ENCODE measurements at places on chromosomes 1 and 21.
A peak's percentile ranks its signal among the peaks of the same experiment; 100 is the strongest.

GRCh38 chr1:210144736-210145135 is 87.9 kb upstream of the SERTAD4 start:
- DNase-seq, result no peak

DNA sequence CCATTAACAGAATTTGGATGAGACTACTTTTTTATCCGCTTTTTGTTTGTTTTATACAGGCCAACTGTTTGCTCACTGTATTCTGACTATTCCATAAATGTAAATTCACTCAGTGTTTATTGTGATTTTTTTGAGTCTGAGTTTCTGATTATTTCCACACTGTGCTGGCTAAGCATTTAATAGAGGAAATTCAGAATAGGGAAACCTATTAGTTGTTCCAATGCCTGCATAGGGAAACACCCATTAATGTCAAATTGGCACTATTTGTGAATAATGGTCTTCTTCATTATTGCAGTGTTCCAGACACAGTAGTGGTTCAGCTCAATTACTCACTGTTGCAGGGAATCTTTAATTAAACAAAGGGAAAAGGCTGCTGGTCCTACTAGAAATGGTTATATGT is 174.7 kb upstream of the SGIP1 start:
- DNase-seq, result no peak

DNA sequence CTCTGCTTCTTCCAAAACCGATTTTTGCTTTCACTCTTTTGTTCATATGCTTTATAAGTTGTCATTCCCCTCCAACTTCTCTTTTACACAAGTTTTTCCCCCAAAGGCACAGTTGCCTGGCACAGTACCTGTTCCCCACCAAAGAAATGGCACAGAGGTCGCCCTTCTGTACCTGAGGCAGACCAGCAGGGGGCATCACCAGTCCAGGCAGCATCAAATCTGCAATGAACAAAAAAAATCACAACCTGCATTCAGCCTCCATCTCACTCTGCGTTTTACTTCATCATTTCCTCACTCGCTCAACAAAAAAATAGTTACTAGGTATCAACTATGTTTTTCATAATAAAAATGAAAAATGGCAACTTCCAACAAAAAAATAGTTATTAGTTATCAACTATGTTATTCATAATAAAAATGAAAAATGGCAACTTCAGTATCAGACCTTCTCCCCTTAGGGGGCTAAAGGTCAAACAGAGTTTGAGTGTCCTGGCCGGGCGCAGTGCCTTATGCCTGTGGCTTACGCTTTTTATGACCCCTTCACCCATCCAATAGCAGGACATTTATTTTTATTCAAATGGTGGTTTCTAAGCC is 4.1 kb downstream of the EIF2D start:
- peak; percentile 66 for DNase-seq

DNA sequence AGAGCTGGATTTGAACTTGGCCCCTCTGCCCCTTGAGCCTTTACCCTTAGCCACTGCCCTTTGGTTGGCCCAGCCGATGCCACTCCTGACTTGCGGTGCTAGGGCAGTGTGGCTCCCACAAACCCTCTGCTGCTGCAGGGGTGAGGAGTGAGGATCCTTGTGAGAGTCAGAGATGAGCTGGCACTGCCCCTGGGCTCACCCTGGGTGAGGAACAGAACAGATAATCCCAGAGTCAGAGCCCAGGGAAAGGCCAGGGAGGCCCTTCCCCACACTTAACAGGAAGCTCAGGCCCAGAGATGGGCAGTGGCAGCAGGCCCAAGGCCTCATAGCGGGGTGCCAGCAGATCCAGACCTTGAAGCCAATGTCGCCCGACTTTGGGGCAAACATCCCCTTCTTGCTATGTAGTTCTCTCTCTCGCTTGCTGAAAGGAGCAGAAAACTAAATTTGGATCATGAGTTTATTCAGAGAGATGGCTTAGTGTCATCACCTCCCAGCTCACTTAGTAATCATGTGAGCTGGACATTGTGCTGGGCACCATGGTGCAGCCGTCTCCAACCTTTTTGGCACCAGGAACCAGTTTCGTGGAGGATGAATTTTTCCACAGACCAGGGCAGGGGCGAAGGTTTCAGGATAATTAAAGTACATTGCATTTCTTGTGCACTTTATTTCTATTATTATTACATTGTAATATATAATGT is 81.4 kb downstream of the IGSF21 start:
- DNase-seq, result no peak

- peak; percentile 99 for DNase-seq
Observed at GRCh38 chr1:151165738-151166504, at the start of the genes LYSMD1 and SCNM1. Gene LYSMD1 (minus strand): TSS chr1:151165902. CDS start chr1:151165258, 644 bp downstream. Gene SCNM1 (plus strand): TSS chr1:151166144. CDS start chr1:151166153, 9 bp downstream.

- DNase-seq, result no peak
Observed at GRCh38 chr1:2866422-2867086, 65.1 kb upstream of the TTC34 start.

DNA sequence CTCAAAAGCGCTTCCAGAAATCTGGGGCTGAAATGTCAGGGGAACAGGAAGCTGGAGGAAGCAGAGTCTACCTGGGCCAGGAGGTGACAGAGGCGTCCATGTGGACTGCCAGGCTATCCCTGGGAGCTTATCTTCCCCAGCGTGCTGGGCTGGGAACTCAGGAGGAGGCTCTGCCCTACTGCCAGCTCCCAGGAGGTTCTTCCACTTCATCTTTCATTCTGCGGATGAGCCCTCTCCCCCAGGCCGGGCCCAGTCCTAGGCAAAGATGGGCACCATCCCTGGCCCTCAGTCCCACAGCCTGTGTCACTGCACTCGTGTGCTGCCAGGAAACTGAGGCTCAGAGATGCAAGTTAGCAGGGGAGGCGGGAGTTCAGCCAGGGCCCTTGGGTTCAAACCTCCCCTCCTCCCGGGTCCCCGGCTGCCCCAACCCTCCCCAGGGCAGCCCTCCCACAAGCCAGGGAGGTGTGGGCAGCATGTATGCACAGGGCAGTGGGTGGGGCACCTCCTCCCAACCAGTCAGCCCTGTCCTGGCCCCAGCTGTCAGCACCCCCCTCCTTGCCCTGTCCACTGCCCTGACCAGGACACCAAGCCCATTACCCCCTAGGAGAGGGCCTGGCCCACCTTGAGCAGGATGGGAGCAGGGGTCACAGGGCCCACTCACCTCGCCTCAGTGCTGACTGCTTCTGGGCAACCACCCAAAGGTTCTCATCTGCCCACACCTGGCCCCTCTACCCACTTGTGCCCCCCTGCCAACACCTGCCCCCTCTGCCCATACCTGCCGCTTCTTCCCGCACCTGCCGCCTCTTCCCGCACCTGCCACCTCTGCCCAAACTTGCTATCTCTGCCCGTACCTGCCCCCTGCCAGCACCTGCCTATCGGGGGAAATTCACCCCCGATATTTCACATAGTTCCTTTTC is 226.0 kb downstream of the NPHP4 start:
- no peak for DNase-seq

DNA sequence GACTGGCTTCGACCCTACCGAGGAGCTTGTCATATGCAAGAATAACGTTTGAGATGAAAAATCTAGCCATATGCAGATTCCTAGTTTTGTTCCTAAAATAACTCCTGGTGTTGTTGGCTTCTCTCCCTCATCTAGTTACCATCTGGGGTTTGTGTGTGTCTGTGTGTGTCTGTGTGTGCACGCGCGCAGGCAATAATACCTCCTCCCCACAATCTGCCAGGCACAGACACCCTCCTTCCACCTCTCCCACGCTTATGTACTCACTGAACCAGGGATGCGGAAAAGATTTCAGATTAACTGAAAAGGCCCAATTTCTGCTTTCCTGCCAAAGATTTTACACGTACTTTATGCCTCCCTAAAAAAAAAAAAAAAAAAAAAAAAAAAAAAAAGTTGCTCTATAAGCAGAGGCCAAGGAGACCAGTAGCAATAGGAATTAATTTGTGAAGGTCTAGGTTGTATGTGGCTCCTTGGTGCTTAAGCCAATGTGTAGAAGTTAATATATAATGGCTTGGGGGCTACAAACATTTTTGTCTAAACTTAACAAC is 452.7 kb downstream of the NUF2 start:
- no peak for DNase-seq

DNA sequence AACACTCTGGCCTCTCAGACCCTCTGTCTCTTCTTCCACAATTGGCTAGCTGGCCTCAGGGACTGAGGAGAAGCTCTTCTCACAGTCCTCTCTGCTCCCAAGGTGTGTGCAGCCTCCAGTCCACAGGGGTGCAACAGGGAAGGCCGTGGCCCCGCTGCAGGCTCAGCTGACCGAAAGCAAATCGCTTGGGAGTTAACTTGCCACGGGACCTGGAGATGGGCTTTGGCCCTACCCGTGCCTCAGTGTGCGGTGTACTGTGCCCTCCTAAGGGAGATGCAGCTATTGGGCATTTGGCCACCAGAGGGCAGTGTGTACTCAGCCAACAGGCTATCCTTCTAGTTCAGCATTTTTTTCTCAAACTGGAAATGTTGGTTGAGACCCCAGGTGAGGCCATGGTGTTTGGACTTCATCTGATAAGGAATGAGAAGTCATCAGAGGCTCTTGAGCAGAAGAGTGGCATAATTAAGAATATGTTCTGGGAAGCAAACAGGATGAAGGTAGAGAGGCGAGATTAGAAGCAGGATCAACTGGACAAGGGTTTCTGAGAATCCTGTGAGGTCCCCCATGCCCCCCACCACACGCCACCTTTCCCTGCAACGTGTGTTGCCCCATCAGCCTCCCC is 42.5 kb upstream of the TMEM125 start:
- peak; percentile 79 for DNase-seq

DNA sequence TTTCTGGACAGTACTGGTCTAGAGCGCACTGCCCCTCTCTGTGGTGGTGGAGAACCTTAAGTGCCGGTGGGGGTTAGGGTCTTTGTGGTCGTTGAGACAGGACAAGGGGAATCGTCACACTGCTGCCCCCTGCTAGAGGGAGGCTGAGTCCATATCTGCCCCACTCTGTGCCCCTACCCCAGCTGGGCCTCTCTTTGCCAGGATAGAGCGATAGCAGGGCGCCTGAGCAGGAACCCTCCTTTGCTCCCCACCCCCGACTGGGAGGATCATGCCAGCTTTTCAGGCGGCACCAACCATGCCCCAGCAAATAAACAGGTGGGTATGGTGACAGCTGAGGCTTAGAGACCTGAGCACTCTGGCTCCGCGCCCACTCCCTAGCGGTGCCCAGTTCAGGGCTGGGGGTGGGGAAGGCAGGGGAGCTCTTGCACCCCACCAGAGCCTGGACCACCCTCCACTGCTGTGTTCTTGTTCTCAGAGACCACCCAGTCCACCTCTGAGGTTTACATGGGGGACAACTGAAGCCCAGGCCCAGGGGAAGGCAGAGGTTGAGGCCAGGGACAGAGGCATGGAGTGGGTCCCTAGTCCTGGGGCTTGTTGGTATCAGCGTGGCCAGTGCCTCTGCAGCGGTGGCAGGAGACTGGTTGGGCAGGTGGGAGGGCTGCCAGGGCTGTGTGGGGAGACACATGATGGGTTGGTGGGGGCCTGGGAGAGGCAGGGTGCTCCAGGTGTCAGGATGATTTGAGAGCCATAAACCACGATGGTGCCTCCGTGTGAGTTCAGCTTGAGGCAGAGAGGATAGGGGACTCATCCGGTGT is 1.6 kb downstream of the PADI2 start:
- DNase-seq, result no peak

DNA sequence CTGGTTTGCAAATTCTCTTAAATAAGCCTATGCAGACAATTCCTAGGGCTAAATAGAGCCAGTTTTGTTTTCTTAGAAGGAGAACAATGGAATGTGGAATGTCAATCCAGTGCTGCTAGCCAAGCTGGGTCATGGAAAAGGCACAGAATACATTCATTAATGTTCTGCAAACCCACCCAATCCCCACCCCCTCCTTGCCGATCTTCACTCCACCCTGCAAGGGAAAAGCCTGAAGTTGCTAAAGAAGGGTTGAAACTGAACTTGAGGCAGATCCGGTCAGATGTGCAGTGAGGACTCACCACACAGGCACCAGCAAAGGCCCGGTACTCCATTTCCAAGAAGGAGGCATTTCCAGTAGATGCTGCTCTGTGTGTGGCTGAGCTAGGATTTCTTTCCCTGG is 179.6 kb downstream of the PLPP3 start:
- DNase-seq, result no peak

GRCh38 chr1:178645157-178645807 is 79.8 kb upstream of the RALGPS2 start:
- no peak for DNase-seq

DNA sequence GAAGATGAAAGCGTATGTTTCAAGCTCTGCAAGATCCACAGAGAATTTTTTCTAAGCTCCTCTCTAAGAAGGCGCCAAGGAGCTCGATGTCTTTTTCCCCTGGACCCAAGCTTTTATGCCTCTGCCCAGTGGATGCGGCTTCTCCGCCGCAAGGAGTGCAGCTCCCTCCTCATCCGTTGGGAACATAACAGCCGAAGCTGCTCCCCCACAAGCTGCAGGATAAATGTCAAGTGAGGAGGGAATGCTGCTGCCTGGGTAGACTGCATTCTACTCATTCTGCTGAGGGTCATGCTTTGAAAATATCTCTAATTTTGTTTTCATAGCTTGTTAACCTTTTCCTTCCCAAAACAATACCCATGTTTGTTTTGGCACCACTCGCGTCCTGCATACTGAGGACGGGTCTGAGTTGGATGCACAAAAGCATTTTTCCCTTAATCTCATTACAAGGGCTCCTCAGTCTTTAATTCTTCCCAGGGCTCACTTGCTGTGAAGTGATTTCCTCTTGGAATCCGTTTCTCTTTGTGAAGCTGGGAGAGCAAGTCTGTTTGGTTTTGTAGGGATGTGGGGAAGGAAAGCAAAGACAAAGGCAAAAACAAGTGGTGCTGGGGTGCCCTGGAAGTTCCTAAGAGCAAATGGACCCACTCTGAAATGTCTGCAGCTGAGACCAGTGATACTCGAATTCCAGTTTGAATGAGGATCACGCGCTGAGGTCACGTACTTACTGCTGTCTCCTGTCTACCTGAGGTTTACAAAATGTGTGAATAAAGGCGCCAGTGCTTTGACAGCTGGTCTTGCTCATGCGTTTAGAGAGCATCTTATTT is 134.0 kb upstream of the IRF2BP2 start:
- peak; percentile 68 for DNase-seq

- DNase-seq, result no peak
Observed at GRCh38 chr1:39895731-39896480, 5.8 kb downstream of the MYCL start.

DNA sequence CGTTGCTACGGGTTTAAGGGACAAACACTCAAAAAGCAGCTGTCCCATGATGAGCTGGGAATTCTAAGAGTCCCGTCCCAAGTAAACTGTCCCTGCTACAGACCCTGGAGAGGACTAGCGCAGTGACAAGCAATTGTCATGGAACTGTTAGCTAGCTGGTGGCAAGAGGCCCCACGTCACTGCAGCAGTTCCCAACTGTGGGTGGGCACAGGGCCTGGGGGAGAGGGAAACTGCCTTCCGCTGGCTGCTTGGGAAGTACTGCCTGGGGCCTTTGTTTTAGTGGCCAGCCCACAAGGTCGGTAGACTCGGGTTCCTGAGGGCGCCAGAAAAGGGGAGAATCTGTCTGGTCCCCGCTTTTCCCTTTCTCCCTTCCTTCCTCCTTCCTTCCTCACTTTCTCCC is 97.4 kb downstream of the LACTBL1 start:
- DNase-seq, result no peak

- peak; percentile 51 for DNase-seq
Observed at GRCh38 chr1:198809247-198809646, 170.4 kb downstream of the PTPRC start.

DNA sequence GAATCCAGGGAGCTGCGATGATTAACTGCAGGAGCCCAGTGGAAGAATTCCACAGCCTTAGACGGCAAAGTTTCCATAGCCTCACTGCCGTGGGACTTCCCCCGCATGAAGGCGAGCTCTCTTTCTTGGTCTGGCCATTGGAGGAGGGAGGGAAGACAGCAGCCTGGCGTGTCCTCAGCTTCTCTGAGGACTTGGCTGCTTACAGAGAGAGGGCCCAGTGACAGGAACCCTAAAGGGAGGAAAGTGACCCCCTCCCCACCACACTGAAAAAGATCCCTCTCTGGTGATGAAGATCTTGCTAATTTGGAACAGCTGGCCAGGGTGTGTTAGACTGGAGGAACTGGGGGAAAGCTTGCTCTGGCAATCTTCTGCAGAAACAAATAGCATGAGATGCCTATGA is 41.0 kb downstream of the ATP2B4 start:
- peak; percentile 38 for DNase-seq
